Activated naive CD4-positive, alpha-beta T cell treated with anti-CD3 and anti-CD28 coated beads for 36 hours (primary cell): ENCODE measurements at places on chromosomes 1 and 21. TPM values are rescaled to one million over a fixed set of nuclear protein-coding genes. Genes with fewer than 3 reads are reported as not detected.

The HAPLN2 gene
- total RNA-seq, result 0.55 TPM

The PPP1R8 gene
- 34.1 TPM for total RNA-seq

The SNX7 gene
- total RNA-seq, result not detected

The BGLAP gene
- 4.0 TPM for total RNA-seq
